ENCODE measurements at places on chromosomes 13 and 19.

DNA sequence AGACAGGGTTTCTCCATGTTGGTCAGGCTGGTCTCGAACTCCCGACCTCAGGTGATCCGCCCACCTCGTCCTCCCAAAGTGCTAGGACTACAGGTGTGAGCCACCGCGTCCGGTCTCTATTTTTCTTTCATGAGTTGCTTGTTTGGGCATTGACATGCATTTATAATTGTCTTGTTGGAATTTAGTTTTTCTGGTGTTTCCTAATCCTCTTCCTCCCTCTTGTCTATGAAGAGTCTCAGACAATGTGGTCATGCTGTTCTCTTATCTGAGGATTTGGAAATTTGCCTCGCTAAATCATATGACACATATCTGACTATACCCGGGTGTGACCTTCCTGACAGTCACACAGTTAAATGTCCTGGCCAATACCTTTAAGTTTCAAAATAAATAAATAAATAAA, 7.4 kb upstream of the CEACAM18 start:
- DNase-seq, result no peak

- DNase-seq, result no peak
Observed at GRCh38 chr19:29645911-29646310, 19.4 kb upstream of the PLEKHF1 start.

GRCh38 chr13:95301183-95301967, at the start of gene ABCC4:
ABCC4 (minus strand) TSS chr13:95301451; CDS start chr13:95301314, 137 bp downstream.
- peak; percentile 72 for DNase-seq

DNA sequence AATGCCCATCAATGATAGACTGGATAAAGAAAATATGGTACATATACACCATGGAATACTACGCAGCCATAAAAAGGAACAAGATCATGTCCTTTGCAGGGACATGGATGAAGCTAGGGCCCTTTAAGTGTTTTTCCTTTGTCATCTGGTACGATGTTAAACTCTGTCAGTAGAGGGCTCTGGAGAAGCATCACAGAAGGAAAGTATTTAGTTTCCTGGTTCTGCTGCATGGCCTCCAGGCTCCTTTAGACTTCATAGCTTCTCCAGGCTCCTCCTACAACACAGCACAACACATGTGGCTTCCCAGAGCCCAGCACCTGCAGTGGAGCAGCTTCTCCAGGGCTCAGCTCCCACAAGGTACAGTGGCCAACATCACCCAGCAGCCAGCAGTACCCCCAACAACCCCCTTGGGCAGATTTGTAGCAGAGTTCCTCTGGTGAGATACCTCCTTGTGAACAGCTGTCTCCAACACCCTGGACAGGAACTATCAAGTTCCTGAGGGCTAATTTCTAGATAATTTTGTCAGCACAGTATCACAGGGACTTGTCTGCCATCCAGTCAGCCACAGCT, 63.4 kb downstream of the KCTD12 start:
- no peak for DNase-seq

DNA sequence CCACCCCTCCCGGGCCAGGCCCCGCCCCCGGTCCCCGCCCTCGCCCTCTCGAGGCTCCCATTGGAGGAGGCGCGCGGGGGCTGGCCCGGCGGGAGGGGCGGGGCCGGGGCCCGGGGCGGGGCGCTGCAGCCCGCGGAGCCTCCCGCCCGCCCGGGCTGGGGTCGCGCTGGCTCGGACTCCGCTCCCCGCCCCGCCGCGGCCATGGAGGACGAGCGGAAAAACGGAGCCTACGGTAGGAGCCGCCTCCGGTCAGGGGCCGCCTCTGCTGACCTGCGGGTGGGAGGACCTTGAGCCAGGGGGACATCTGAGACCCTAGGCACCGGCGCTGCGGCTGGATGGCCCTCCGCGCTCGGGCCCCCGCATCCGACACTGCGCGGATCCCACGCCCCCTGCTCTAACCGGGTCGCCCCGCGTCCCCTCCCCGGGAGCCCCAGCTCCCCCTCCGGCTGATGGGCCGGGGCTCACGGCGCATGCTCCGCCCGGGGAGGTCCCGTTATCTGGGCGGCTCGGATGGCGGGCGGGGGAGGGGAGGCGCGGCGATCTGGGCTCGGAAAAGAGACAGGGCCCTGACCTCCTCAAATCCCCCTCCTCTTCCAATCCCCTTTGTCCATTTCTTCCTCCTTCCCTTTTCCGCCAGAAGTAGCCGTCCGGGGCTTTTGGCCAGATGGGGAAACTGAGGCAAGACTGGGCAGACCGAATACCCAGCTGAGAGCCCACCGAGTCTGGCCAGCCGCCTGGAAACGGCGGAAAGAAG, 15.4 kb upstream of the AP1M2 start:
- DNase-seq, result peak; percentile 61

DNA sequence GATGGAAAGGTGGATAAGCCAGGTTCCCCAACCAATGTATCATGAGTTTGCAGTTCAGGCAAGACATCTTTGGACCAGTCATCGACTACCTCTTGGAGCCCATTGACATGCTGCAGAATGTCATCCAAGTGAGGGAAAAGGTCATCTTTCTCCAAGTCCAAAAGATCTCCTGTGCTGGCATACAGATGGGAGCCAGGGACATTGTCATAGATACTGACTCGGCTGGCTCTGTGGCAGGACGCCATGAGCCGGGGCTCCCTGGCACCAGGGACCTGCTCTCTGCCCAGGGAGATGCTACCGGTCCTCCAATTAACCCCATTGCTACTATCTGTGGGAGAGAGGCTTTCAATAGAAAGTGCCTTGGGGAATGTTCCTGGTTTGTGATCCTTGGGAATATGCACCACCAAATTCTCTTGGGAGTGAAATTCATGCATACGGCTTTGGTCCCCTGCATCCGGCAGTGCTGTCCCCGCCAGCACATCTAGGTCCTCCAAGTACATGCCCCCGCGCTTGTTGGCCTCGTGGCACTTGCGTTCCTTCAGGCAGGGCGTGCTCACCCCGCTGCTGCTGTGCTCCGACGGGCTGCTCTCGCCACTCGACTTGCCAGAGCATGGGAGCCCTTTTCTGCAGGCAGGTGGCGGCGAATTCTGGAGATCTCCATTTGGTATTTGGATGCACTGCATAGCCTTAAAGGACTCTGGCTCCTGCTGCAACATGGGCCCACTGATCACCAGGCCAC, 113.0 kb downstream of the KL start:
- no peak for DNase-seq

- no peak for DNase-seq
Observed at GRCh38 chr19:49790866-49791265, 22.2 kb downstream of the FUZ start.

- DNase-seq, result no peak
Observed at GRCh38 chr19:58328999-58329398, 2.2 kb downstream of the ZSCAN22 start.

DNA sequence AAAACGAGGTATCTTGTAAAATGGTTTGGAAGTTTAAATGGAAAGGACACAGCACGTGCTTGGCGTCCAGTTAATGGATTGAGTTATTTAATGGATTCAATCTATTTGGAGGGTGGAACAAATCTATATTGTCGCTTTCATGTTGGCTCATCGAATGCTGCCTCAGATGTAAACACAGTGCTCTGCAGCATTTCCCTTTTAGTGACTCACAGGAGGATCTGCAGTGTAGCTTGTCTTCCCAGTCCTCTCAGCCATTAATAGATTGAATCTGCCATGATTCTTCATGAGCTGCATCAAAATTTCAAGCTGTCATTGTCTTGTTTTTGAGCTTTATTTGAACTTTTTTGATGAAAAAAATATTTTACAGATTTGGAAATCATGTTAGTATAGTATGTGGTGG, 44.7 kb downstream of the DHRS12 start:
- no peak for DNase-seq

GRCh38 chr19:51889934-51890333, 2.2 kb upstream of the ZNF577 start:
- no peak for DNase-seq

DNA sequence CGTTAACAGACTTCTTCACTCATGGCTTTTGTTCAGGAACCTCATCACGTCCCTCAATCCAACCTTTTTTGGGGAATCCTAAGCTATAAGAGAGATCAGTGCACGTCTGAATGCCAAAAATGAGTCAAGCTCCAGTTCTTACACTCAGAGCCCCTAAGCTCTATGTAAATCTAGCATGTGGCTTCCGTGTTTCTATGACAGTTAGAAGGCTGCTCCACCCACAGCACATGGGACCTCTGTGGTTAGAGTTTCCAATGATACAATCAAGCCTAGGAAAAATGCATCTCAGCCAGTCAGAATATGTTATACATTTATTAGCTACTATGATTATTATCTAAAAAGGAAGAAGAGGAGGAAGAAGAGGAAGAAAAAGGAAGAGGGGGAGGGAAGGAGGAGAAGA, 135.9 kb downstream of the ENOX1 start:
- no peak for DNase-seq

GRCh38 chr19:35360880-35361420, 2.7 kb downstream of the FFAR3 start:
- DNase-seq, result no peak

DNA sequence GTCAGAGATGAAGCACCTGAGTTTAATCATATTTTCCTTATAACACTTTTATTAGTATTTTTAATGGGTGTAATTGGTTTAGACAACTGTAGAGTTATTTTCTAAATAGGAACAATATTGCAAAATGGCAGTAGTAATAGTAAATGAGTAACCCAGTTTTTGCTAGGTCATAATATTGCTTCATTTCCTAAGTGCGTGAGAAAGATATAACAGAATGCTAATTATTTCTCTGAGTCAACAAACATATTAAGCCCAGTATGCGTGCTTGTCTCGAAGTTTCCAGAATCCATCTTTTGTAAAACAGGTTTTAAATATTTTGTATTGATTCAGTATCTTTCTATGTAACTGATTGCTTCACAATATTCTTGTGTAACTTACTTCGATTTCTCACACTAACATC, 315.3 kb downstream of the MYO16 start:
- DNase-seq, result no peak

DNA sequence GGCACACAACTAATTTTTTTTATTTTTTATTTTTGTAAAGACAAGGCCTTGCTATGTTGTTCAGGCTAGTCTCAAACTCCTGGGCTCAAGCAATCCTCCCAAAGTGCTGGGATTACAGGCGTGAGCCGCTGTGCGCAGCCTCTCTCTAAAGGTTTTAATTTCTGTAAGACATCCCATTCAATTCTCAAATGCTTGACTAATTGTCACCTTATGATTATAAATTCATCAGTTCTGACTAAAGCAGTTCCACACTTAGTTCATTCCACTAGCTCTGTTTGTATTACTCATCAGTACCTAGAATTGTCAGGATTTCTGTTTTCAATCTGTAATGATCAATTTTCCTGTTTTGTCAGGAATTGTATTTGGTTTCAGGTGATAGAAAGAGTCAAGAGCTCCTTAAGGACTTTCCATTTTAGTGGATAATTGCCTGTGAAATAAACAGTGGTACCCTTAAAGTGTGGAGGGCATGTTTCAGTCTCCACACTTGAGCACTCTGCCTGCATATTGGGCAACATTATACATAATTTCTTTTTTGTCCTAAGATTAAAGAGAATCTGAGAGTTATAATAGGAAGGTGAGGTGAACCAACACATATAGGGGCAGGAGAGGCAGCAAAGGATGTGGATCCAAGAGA, 27.6 kb downstream of the GPALPP1 start:
- DNase-seq, result no peak

DNA sequence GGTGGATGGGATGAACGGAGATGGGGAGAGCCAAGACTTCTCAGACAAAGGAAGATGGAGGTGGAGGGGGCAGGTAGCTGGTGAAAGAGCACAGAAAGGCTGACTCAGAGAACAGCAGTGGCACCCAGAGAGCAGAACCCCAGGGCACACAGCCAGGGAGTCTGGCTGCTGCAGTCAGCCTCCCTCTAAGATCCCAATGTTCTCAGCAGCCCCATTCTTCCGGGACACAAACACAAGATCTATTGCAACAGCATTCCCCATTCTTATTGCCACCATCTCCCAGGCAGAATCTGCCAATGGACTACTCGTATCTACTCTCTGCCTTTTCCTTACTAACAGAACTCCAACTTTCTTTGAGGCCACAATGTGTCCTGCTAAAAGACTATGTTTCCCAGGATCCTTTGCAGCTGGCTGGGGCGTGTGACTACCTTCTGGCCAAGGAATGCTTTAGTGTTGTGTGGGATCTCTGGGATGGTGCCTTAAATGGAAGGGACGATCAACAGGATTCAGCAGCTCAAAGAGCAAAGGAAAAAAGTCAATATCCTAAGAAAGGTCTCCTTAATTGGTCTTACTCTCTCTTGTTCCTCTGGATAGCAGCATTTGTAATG, 7.5 kb downstream of the THAP8 start:
- no peak for DNase-seq

DNA sequence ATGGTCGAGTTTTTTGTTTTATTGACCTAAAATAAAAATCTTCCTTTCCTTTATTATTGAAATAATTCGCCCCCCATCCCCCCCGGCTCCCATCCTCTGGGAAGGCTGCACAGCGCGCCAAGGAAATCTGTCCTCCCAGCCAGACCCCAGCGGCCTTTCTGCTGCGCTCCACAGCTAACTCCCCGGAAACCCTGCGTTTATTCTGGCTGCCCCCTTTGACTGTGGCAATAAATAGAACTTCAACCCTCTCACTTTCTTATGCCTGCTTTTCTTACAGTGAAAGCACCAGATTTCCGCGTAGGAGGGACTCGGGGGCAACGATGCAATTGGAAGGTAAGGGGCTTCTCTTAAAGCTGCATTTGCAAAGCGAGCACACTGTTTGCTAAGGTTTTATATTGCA, 9.7 kb upstream of the C19orf12 start:
- no peak for DNase-seq

GRCh38 chr19:18612772-18613588, at the start of gene TMEM59L:
TMEM59L (plus strand) TSS chr19:18612870; CDS start chr19:18612959, 89 bp downstream.
- DNase-seq, result no peak

DNA sequence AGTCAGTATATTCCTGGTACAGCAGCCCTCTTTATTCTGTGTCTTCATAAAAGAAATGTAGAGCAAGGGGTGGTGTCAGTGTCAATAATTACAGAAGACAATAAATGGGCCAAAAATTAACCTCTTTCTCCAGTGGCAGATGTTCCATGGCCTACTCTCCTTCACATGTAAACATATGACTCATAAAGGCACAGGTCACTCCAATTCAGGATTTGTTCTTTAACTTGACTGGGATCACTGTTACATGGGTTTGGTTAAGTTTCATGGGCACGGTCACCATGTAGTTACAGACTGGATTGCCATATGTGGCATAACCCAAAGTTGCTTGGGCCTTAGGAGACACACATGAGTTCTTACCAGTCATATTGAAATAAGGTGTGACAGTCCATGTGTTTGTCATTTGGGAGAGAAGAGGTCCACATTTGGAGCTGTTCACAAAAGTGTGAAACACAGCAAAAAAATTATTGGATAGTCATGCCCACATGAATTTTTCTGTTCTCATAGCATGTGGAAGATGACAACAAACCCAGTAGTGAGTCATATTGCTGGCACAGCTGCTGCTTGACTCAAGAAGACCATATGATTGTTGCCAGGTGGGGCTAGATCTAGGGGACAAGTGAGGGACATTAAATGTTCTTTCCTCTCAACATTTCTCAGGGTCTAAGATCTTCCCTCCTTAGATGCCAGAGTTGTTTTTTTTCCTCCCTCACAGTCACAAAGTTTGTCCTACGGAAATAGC, 68.1 kb upstream of the HTR2A start:
- no peak for DNase-seq
